ENCODE measurements at places on chromosomes 12 and 14.

- no peak overlapping the region for H3K27ac ChIP-seq
- H3K4me1 ChIP-seq, result no peaks in the 10 kb centered on the region
- H3K27me3 ChIP-seq, result no peaks in the 10 kb centered on the region
- no peaks in the 10 kb centered on the region for H3K36me3 ChIP-seq
Observed at GRCh38 chr14:29788093-29788492, 139.6 kb downstream of the PRKD1 start.

GRCh38 chr12:96303653-96304052, 96.6 kb downstream of the CDK17 start:
- no peak overlapping the region for H3K4me3 ChIP-seq
- no peaks in the 10 kb centered on the region for H3K4me1 ChIP-seq
- H3K36me3 ChIP-seq, result peaks cover 12% of the 10 kb centered on the region
- no peak for DNase-seq
- H3K27ac ChIP-seq, result no peak overlapping the region
- no peaks in the 10 kb centered on the region for H3K27me3 ChIP-seq

DNA sequence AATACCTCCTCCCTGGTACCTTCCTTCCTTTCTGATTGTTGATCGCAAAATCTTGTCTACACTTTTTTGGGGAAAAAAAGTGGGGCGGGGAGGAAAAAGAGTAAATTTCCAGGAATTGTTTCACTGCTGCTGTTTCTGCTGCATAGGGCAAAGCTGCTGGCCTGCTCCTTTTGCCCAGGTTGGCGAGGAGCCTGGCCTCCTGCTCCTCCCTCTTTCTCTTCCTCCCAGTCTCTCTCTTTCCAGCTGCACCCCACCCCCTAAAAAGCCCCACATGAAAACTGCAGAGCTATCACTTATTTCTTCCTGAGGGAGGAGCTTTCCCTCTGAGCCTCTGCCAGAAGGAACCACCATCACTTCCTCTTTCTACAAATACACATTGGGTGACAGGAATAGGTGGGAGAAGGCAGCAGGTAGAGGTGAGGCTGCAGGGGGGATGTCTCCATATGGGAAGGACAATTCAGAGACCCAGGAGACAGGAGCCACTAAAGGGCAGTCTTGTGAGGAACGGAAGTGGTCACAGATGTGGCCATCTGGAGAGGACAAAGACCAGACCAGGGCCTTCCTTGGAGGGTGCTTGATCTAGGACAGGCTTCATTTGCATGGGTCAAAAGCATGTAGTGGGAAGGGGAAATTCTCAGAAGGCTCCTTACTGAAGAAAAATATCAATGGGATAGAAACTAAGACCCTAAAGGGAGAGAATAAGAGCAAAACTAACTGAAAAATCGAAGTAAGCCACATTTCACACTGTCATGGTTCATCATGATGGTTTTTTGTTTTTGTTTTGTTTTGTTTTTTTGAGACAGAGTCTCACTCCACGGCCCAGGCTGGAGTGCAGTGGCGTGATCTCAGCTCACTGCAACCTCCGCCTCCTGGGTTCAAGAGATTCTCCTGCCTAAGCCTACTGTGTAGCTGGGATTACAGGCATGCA, 14.8 kb downstream of the ZBTB39 start:
- H3K4me3 ChIP-seq, result no peak overlapping the region
- H3K36me3 ChIP-seq, result no peaks in the 10 kb centered on the region
- peaks cover 5% of the 10 kb centered on the region for H3K4me1 ChIP-seq

GRCh38 chr14:68695326-68695768, 97.5 kb downstream of the ZFP36L1 start:
- no peaks in the 10 kb centered on the region for H3K36me3 ChIP-seq
- no peaks in the 10 kb centered on the region for H3K4me1 ChIP-seq
- no peak for DNase-seq

GRCh38 chr14:71289536-71289935, 382.3 kb downstream of the PCNX1 start:
- no peaks in the 10 kb centered on the region for H3K27me3 ChIP-seq
- no peak overlapping the region for H3K4me3 ChIP-seq
- no peak for DNase-seq
- H3K4me1 ChIP-seq, result no peaks in the 10 kb centered on the region
- H3K36me3 ChIP-seq, result no peaks in the 10 kb centered on the region
- H3K27ac ChIP-seq, result no peak overlapping the region

DNA sequence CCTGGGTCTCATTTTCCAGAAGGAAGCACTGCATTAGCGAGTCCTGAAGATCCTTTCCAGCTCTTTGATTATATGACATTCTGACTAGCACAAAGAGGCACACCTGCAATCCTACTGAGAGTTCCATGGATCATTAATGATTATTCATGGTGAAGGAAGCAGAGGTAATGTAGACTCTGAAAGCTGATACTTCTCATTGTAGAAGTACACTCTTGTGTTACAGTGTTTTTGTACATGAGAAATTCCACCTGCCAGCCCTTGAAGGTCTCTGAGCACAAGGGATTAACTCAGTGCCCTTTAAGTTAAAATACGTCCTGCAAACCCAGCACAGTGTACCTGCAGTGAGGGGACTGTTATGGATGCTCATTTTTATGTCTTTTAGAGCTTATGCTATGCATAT, 558.8 kb upstream of the FBXO33 start:
- no peaks in the 10 kb centered on the region for H3K36me3 ChIP-seq
- H3K27ac ChIP-seq, result no peak overlapping the region
- H3K4me1 ChIP-seq, result no peaks in the 10 kb centered on the region
- H3K27me3 ChIP-seq, result no peaks in the 10 kb centered on the region
- no peak overlapping the region for H3K4me3 ChIP-seq

GRCh38 chr12:104247698-104248097, 32.1 kb downstream of the TXNRD1 start:
- DNase-seq, result no peak
- no peaks in the 10 kb centered on the region for H3K27me3 ChIP-seq
- no peaks in the 10 kb centered on the region for H3K36me3 ChIP-seq
- no peak overlapping the region for H3K27ac ChIP-seq

DNA sequence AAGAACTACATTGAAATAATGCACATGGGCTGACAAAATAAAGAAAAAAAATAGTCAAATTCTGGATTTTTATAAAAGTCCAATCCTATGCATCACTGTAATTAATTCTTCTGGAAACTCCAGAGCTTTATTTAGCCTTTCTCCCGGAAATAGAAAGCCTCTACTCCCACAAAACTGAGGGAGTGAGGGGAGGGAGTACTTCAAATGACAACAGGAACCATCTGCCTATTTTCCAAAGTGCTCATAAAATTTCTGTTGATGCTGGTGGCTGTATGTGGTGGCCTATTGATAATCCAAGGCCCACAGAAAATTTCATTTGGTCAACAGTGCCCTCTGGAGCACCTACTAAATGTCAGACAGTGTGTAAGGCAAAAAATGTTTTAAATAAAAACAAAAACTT, 64.6 kb downstream of the KIF21A start:
- no peak for DNase-seq
- H3K36me3 ChIP-seq, result no peaks in the 10 kb centered on the region
- H3K4me3 ChIP-seq, result no peak overlapping the region
- H3K4me1 ChIP-seq, result no peaks in the 10 kb centered on the region
- H3K27ac ChIP-seq, result no peak overlapping the region

DNA sequence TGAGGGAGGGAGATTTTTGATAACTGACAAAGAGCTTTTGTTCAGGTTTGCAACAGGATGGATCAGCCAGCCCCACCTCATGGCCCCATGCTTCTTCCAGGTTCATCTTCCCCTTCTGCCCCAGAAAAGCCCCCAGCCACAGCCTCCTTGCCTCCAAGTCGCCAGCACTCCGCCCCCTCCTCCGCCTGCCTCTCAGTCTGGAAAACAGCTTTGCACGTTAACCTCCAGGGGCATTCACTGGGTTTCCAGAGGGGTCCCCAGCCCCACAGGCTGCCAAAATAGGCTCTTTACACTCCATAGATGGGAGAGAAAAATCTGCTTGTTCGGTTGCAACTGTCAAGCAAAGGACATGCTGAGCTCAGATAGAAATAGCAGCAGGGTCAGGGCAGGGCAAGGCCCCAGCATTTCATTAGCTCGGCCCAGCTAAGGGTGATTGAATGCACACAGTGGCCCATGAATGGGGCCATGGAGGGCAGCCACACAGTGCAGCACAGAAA, 253.6 kb downstream of the ZFP36L1 start:
- no peaks in the 10 kb centered on the region for H3K36me3 ChIP-seq
- H3K27ac ChIP-seq, result no peak overlapping the region
- H3K4me1 ChIP-seq, result no peaks in the 10 kb centered on the region

DNA sequence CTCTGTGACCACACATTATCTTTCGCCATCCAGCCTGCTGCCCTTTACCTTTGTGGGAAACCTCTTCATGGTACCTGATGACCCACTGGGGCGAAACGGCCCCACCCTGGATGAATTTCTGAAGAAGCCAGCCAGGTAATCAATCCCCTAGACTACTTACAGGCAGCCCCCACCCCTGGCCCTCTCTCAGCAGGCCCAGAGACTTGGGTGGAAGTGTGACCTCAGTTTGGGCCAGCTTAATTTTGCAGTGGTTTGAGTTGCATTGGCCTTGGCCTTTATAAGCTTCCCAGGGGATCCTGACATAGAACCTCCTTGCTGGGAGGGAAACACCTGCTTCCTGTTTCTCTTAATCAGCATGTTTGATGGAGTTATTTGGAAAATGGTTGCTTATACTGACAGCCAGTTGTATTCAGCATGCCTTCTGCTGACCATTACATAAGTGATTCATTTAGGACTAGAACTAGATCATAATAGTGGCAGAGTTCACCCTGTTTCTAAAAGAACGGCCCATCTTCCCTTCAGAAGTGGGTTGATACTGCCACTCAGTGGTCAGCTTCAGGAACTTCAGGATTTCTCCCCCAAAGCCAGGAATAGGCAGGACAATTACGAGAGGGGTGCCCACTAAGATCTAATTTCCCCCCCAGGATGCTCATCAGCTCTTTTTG, 6.1 kb downstream of the SDR39U1 start:
- peak overlapping the region; percentile 6 for H3K27ac ChIP-seq
- peaks cover 19% of the 10 kb centered on the region for H3K4me1 ChIP-seq
- H3K27me3 ChIP-seq, result no peaks in the 10 kb centered on the region
- peaks cover 57% of the 10 kb centered on the region for H3K36me3 ChIP-seq

- no peaks in the 10 kb centered on the region for H3K36me3 ChIP-seq
- H3K27ac ChIP-seq, result no peak overlapping the region
- no peaks in the 10 kb centered on the region for H3K4me1 ChIP-seq
Observed at GRCh38 chr12:99257672-99258071, 389.9 kb upstream of the GARIN6 start.
